ENCODE measurements at places on chromosomes 2 and 18.
A peak's percentile ranks its signal among the peaks of the same experiment; 100 is the strongest.

- no peak for DNase-seq
These were observed 87.3 kb upstream of the ATG16L1 start for GRCh38 chr2:233164128-233164635.

DNA sequence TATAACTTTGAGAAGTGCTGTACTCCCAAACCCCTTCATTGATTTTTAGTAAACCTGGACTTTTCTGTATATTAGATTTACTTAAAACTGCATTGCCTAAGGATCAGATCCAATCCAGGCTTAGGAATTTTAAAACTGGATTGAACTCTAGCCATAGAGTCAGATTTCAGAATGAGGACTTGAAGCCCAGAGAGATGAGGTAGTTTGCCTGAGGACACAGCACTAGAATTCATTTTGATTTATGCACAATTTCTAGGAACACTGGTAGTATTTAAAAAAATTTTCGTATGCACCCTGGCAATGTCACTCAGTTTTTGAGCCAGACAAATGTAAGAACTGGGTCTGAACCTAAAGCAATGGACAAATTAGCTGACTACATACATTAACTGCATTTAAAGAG, 144.9 kb downstream of the KCTD1 start:
- DNase-seq: no peak

GRCh38 chr2:121372721-121373353, 87.8 kb upstream of the TFCP2L1 start:
- no peak for DNase-seq

GRCh38 chr2:71156573-71156972, 26.1 kb downstream of the MPHOSPH10 start:
- DNase-seq: no peak

DNA sequence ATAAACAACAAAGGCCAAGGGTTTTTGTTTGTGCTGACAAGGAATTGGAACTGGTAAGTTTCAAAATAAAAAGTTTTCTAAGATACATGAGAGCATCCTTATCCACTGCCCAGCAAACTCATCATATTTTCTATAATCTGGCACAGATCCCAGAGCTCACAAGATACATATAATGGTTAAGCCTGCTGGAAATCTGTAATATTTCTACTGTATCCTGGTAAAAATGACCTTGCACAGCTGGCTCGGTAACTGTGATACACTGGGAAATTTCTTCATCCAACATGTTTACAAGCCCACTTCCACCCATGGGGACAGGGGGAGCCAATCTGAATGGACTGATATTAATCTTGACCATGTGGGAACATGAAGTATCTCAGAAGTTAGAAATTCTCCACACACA, 425.4 kb upstream of the MMADHC start:
- no peak for DNase-seq

GRCh38 chr2:119718501-119719260, 39.7 kb downstream of the TMEM177 start:
- peak; percentile 57 for DNase-seq

GRCh38 chr2:205087862-205088261, 542.6 kb downstream of the PARD3B start:
- DNase-seq: no peak

- DNase-seq: no peak
These were observed 7.0 kb upstream of the GPD2 start for GRCh38 chr2:156429211-156429610.
